RCC 7860 (cell line): ENCODE measurements at places on chromosomes 11 and 22.
A peak's percentile ranks its signal among the peaks of the same experiment; 100 is the strongest.

- no peak for DNase-seq
Observed at GRCh38 chr11:87038235-87038977, 672 bp downstream of the TMEM135 start.

DNA sequence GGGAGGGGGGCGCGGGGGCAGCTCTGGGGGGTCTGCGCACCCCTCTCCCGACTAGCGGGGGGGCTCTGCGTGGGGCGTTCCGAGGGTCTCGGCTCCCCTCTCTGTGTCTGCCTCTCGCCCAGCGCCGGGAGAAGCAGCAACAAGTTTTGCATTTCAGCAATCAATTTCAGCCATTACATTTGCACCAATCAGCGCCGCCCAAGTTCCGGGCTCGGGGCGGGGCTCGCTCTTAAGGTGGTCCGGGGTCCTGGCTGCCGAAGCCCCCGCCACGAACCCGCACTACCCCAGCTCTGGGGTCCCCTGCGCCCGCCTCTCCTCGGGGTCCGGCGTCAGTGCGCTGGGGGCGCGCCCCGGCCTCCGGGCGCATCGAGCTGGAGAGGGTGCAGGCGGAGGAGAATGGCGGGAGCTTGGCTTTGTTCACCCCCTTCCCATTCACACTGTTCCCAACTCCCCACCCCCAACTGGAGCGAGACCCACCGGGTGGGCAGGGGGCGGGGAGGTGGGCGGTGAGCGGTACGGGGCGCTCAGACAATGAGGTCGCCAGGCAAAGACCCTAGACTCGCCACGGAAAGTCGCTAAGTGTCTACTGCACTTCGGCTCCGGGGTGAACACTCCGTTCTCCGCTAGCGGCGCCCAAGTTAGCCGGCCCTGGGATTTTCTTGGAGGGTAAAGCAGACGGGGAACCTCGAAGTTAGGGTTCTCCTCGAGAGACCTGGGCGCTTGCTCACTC lies at the start of gene MN1:
MN1 (minus strand) TSS at position 141 of the 730 bp plus-strand sequence. CDS start 1,213 bp downstream, outside the sequence.
- DNase-seq: no peak

- DNase-seq: no peak
Observed at GRCh38 chr11:113904379-113905101, at the start of gene HTR3B. TSS of gene HTR3B (plus strand) at chr11:113904796. CDS start at chr11:113904934, 138 bp downstream.

- peak; percentile 45 for DNase-seq
Observed at GRCh38 chr22:43013355-43014315, 1.3 kb downstream of the PACSIN2 start.

DNA sequence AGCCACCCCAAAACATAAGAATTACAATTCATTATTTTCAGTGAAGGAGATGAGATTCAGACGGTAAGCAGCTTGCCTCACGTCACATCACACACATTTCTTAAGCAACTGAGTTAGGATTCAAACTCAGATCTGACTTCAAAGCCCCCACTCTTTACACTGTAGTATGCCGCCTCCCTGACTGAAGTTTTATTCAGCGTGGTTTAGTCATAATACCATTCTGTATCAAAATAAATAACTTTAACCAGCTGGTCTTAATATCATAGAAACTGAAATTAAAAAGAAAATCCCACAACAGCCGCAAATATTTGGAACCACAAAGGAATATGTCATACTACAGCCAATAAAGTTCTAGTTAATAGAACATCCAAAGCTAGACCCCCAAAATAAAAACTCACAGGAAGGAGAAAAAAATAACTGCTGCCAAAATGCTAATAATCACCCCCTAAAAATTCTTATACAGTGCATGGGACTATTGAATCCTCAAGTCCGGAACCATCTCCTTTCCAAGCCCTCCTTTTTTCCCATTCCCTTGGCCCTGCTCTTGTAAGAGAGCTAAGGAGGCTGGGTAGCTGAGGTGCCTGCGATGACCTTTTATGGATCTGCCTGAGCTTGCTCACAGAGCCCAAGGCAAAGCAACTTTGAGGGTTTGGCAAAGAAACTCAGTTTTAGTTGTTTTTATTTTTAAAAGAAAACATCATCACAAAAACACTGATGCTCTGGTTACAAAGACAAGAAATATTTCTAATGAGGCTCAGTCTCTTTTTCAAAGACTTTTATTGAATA lies 334.5 kb downstream of the TTC28 start:
- no peak for DNase-seq

DNA sequence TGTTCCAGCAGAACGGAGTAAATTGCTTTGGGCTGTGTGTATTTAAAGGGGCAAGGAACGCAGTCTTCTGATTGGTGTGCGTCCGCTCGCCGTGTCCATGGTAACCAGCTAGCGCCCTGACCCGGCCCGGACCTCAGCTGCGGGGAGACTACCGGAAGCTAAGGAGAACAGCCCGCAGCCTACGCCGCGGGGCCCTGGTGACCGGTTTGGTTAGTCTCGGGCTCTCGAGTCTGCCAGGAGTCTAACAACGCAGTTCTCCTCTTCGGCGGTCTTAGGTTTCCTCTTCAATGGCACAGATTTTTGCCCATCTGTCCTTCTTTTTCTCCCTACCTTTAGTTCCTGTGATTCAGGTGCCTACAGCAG lies 3.5 kb upstream of the OR56A3 start:
- no peak for DNase-seq

GRCh38 chr11:73345481-73346160 lies 30.6 kb upstream of the RELT start:
- DNase-seq: no peak

GRCh38 chr22:27510024-27510423 lies 291.5 kb downstream of the MN1 start:
- DNase-seq: no peak

- DNase-seq: no peak
Observed at GRCh38 chr11:69039501-69039900, 9.2 kb upstream of the TPCN2 start.

- DNase-seq: no peak
Observed at GRCh38 chr11:128694618-128695481, 978 bp downstream of the FLI1 start.

DNA sequence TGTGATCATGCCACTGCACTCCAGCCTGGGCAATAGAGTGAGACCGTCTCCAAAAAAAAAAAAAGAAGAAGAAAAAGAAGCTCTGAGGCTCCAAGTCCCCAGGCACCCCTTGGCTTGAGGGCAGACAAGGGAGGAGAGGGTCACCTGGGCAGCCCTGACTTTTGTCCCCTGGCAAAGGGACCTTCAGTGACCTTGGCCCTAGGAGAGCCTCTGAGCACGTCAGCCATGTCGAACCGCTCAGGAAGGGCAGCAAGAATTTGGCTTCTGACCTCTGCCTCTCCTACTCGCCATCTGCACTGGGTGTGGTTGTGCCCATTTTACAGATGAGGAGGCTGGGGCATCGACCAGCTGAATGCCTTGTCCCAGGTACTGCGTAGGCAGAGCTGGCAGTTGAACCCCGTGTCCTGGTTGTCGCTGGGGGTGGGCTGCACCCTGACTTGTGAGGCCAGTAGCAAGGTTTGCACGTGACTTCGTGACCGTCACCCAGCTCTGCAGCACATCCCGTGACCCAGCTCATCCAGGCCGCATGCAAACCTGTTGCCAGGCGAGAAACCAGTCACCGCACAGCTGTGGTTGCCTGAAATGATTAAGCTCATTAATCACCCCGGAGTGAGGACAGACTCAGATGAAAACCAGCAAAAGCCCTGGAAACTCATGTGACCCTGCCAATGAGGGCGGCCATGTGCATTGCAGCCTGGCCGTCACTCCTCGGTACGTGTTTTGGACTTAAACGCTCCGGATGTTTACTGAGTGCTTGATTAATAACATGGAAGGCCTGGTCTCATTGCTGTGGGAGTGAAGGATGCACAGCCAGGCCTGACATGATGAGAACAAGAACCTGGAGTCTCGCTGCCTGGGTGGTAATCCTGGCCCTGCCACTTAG lies 47.7 kb upstream of the PPP6R3 start:
- DNase-seq: no peak

DNA sequence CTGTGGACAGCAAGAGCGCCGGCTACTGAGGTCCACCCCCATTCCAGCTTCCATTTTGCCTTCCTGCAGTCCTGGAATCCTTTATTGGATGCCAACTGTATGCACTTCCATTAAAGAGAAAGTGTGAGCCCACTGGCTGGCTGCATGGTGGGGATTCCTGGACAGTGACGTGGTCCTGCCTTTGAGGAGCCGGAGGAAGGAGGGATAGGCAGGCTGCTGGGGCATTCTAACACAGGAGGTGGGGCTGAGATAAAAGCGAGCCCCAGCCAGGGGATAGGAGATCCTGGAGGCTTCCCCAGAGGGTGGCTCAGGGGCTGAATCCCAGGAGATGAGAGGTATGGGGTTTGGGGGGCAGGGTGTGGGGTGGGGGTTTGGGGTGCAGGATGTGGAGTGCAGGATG lies 984.7 kb downstream of the BRD1 start:
- DNase-seq: no peak

- peak; percentile 17 for DNase-seq
Observed at GRCh38 chr11:1693327-1694063, 3.5 kb upstream of the KRTAP5-6 start.

DNA sequence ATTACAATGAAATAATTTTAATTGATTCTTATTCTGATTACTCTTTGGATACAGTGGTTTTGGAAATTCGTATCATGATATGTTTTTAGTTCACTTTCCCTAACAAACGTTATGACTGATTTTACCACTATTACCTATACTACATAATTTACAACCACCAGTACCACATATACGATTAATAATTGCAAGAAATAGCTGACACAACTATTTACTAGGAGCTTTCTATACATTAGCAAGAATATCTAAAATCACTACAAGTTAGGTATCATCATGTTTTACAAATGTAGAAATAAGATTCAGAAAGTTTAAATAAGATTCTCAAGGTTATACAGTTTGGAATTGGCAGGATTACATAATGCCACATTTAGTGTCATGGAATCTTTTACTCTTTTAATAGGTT lies 1401.1 kb upstream of the RAG2 start:
- DNase-seq: no peak

GRCh38 chr11:102006835-102007566 lies 40.2 kb upstream of the CFAP300 start:
- DNase-seq: no peak

DNA sequence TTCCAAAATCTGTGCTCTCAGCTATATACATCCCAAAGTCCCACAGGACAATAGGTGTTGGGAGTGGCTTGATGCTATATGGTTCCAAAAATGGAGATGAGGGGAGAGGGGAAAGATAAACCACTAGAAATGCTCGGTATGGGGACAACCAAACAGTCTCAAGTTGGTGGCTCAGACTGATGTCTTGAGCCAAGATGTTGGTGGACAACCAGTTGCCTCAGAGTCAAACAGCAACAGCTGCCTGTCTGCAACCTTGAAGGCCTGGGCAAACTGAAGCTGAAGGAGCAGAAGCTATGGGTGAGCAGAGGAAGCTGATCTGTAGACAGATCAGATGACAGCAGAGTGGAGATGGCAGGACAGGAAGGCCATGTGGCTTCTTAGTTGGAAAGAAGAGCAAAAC lies 4.0 kb downstream of the RRP8 start:
- no peak for DNase-seq

GRCh38 chr22:47623763-47624148 lies 861.3 kb downstream of the TBC1D22A start:
- DNase-seq: no peak

DNA sequence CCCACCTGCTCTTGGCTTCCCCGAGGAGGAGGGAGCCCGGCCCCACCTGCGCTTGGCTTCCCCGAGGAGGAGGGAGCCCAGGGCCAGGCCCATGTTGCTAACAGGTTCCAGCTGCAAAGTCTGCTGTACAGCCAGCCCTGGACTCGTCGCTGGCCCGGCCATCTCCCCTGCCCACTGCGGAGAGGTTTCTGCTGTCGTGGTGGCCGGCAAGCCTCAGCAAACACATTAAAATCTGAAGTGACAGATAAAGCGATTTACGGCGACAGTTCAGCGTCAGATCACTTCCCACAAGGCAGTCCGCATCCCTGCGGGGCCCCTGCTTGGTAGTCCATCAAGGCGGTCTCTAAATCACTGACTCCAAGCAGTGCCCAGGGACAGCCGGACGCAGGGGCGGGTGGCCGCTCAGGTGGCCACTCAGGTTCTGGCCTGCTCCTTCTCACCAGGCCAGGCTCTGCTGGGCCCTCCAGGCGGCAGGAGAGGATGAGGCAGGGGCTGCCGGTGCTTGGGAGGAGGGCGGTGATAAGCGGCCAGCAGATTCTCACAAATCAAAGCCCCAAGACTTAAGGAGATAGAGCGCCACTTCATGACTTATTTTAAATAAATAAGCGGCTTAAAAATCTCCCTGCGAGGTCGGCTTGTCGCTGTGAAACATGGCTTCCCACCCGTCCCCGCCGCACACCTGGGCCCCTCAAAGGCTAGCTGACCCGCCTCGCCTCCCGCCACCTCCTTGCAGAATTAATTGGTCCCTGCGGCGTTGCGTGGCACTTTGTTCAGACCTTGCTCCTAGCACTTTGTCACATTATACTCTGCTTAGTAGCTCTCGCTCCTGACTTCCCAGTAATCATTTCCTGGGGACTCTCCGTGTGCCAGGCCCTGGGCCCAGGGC lies 21.1 kb downstream of the MACROD1 start:
- no peak for DNase-seq

DNA sequence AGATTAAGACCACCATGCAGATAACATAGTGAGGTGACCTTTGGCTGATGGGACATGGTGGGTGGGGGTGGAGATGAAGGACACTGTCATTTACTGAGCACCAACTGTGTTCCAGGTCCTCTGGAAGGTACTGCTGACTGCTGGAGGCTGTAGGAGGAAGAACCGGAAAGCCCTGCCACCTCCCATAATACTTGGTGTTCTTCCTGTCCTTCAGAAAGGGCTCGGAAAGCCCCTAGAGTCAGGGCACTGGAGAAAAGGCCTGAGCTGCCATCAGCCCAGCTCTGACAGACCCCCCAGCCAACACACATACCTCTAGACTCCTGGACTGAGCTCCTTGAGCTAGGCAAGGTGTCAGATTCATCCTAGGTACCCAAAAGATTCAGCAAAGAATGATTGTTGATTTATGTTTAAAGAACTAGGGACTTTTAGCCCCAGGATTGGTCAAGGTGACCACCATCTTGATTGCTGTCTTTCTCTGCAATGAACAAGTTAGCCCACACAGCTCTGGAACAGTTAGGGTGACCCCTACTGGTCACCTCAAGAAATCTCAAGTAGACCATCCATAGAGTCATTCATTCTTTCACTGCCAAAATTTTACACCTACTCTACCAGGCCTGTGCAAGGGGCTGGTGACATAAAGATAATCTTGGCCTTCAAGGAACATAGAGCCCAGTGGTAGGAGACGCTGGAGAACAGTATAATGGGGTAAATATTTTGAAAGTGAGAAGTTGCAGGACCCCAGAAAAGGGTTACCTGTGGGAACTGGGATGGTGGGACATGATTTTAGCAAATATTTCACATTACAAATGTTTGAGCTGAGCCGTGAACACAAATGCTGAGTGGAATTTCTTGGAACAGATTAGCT lies 39.4 kb downstream of the IRAG1 start:
- peak; percentile 13 for DNase-seq

DNA sequence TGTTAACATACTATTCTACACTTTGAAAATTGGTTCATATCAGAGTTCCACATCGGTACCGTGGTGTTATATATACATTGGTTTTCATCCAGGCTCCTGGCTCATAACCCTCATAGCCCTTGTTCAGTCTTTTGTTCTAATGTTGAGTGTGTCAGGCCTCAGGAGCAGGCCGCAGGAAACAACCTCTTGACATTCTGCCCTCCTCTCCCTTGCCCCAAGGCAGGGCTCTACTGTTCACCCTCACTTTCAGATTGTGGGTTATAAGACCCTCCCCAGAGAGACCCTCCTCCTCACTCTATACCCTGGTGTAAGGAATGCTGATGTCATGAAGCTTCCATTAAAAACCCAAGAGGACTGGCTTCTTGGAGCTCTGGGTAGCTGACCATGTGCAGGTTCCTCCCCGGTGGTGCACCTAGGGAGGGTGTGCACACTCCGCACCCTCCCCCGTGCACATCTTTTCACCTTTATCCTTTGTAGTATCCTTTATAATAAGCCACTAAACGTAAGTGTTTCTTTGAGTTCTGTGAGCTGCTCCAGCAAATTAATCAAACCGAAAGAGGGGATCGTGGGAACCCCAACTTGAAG lies 12.1 kb downstream of the SSH3 start:
- DNase-seq: no peak
